ENCODE measurements at places on chromosomes 5 and 9. TPM values are rescaled to one million over a fixed set of nuclear protein-coding genes. Genes with fewer than 3 reads are reported as not detected.

- DNase-seq = no peak
These were observed 789 bp downstream of the ACER2 start for GRCh38 chr9:19409401-19410194.

DNA sequence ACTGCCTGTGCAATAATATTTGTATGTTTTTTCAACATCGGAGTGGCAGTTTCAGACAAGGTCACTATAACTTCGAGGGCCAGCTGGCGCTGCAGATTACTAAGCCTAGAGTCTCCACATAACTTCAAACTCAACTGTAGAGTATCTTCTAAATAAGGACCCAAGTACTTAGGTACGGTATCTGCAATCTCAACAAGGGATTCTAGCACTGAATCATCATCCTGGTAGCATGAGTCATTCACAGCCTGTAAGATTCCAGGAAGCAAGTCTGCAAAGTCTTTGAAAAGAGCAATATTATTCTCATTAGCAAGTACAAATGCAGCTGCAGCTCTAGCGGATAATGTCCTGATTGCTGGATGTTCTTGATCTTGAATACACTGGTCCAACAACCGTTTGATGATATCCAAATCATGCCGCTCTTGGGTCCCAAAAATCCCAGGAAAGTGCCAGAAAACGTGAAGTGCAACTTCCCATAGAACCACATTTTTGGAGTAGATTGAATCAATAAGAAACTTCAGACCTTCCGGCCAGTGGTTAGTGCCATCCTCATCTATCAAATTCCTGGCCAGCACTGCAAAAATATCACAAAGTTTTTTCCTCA lies 654 bp downstream of the RANBP6 start:
- DNase-seq = no peak

DNA sequence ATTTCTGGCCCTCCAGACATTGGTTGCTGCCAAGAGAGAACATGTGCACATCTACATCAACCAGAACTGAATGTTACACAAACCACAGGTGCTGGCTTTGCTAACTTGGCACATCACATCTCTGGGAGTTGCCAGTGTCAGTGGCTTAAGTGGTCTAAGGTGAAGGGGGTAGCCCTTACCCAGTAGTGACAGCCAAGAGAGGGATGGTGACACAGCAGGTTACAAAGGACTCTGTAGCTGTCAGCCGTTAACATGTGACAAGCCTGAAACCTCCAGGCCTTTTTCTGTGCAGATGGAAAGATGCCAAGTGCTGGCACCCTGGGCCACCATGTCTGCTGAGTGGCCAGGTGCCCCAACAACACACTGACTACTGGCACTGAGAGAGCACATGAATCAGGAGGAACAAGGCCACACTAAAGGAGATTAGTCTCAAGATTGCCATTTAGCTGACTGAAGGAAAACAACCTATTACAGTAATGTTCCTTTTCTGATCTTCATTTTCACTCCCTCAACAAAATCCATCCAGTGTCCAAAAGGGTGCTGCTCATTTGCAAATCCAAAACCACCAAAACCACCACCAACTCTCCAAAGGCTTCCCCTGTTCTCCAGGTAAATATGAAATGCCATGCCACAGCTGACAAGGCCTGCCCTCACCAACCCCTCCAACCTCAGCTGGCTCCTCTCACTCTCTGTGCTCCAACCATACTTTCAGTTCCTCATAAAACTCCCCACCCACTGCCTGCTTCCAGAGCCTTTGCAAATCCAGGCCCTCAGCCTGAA lies 20.2 kb downstream of the SIL1 start:
- no peak for DNase-seq

GRCh38 chr5:1134478-1134877 lies 22.6 kb upstream of the SLC12A7 start:
- DNase-seq = no peak

Gene SOX30
- total RNA-seq = 0.23 TPM

DNA sequence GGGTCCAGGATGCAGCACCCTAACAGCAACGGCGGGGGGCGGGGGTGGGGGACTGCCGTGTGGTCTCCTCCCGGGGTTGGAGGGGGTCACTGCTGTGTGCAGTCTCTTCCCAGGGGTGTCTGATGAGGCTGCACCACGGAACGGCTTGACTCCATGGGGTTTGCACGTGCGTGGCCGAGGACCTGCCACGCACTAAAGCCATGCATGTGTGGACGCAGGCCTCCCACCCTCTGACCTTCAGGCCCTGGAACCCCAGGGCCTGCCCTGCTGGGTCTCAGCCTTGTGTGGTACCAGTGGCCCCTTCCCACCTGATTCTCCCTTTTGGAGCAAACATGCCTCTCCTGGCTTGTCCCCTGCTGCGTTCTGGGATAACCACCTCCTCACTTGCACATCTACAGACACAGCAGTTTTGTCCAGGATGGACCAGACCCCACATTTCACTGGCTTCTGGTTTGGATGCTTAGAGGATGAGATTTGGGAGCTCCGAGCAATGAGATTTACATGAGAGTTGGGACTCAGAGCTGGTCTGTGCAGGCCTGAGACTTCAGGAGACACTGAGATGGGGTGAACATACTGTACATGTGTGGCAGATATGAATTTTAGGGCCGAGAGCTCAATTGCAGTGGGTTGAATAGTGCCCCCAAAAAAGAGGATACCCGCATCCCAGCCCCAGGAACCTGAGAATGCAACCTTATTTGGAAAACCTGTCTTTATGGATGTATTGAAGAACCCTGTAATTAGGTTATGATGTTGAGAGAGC lies 45.8 kb downstream of the SLC12A7 start:
- no peak for DNase-seq

Gene LRRC19
- total RNA-seq = not detected

DNA sequence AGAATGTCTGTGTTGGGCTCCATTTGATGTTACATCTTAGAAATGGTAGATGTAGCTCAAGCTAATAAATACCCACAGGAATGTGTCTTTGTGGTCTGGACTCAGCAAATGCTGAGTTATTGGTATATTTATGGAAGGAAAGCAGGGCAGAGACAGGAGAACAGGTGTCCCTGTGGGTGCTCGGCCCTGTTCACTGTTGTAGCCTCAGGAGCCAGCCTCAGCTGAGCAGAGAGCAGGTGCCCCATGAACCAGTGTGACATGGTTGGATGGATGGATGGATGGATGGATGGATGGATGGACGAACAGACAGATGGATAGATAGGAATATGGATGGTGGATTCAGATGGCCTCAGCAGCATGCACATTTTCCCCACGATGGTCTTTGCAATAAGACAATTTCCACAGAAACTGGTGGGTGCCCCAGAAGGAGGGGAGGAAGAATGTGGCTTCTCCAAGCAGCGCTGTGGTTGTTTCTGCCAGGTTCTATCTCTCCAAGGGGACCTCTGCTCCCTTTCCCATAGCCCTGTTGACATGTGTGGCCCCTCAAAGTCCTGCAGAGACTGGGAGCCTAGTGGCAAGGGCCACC lies 8.2 kb upstream of the IRF1 start:
- DNase-seq = no peak

DNA sequence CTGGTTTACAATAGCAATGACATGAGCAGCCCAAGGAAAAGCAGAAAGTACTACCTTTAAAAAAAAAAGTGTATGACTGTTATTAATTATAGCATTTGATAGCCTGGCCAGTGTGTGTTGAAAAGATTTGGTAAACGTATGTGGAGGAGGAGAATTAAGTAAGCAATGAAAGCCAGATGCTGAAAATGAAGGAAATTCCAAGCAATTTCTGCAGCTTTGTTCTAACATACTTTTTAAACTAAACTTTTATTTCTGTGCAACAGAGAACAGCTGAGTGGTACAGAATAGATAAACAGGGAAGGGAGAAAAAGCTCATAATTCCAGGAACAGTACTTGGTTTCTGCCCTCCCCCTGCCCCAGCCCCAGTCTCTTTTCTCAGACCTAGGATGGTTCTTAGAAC lies 252.6 kb downstream of the ADAMTSL1 start:
- no peak for DNase-seq

- DNase-seq = no peak
These were observed 5.7 kb downstream of the C9orf43 start for GRCh38 chr9:113416149-113416721.

Gene PDCD1LG2
- 12.4 TPM for total RNA-seq

DNA sequence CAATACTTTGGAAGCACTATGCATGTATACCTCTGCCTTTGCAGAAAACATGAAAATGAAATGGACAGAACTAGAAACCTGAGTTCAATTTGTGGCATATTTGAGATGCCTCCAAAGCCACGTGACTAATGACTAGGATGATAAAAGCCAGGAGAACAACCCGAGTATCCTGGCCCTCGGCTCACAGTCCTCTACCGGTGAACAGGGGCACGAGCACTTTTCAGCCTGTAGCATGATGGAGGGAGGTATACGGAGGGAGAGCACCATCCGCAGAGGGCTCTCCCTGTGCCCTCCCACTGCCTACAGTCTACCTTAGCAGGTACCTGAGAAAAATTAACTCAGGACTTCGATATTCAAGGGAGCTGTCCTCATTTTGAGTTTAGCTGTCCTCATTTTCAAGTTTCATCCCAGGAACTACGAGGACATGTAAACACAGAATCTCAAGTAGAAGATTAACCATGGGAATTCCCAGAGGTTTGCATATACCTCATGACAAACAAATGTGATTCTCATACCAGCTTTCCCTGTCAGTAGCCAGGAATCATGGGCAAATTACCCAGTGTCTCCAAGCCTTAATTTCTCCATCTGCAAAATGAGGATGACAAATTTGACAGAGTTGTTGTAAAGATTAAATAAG lies 249.3 kb downstream of the DNAH5 start:
- peak; percentile 67 for DNase-seq

Gene ZNF474
- total RNA-seq = not detected

DNA sequence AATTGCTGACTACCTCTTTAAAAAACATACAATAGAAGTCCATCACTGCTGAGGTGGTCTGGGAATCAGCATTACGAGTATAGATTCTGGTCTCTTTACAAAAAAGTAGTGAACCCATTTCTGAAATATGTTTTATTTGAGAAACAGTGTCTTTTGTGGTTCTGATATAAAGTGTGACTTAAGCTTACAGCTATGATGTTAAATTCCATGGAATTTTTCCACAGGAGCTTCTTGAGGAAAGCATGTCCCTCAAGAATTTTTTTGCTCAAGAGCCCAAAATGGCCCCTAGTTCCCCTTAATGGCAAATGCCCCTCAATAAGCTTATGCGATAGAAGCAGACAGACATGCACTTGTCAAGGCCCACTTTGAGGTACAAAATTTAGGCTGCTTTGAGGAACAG lies 265.7 kb downstream of the FAM170A start:
- no peak for DNase-seq

- peak; percentile 97 for DNase-seq
These were observed 62.7 kb upstream of the OSMR start for GRCh38 chr5:38783011-38783561.

Gene MYMK
- total RNA-seq = not detected

DNA sequence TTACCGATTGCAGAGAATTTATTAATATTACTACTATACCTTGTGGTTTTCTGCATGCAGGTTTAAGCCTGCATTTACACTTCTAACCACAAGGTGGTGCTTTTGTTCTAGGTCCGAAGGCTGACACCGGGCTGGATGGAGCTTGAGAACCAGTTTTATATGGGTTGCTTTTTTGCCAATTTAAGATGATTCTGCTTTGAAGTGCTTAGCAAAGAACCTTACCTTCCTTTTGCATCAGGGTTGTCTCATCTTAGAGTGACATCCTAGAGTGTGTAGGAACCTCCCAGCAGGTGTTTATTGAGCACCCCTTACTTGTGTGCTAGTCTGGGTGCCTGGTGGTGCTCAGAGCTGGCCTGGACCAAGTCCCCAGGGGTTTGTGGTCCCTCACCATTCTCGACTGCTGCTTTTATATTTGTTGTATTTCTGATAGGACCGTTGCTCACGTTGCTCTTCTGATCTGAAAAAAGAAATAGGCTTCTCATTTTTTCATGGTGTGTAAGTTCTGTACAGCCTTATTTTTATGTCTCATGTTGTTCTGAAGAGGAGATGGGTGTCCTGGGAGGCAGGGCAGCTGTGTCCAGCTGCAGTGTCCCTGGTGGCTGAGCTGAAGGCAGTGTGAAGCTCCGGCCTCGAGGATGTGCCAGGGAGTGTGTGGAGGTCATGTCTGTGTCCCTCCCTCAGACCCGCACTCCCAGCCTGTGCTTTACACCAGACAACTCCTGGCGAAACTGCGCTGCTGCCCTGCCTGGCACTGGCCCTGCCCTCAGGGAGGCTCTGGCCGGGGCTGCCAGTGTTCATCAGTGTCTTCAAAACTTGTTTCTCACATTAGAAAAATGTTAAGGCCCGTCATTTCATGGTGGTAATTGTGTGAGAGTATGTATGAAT lies 54.3 kb downstream of the EHMT1 start:
- peak; percentile 20 for DNase-seq

DNA sequence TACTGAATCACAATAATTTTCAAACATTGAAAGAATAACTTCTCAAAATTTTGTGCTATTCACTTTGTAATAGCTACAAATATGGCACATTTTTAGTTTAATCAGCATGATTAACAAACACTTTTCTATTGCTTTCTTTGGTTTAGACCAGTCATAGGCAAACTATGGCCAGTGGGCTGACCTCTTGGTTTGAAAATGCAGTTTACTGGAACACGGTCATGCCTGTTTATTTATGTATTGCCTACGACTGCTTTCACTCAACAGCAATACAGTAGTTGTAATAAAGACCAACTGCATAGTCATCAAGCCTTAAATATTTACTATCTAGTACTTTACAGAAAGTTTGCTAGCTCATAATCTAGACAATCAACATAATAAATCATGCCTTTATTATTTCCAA lies 810.8 kb downstream of the TLE1 start:
- DNase-seq = no peak

- no peak for DNase-seq
These were observed 568.3 kb downstream of the CSNK1G3 start for GRCh38 chr5:124080256-124080655.

DNA sequence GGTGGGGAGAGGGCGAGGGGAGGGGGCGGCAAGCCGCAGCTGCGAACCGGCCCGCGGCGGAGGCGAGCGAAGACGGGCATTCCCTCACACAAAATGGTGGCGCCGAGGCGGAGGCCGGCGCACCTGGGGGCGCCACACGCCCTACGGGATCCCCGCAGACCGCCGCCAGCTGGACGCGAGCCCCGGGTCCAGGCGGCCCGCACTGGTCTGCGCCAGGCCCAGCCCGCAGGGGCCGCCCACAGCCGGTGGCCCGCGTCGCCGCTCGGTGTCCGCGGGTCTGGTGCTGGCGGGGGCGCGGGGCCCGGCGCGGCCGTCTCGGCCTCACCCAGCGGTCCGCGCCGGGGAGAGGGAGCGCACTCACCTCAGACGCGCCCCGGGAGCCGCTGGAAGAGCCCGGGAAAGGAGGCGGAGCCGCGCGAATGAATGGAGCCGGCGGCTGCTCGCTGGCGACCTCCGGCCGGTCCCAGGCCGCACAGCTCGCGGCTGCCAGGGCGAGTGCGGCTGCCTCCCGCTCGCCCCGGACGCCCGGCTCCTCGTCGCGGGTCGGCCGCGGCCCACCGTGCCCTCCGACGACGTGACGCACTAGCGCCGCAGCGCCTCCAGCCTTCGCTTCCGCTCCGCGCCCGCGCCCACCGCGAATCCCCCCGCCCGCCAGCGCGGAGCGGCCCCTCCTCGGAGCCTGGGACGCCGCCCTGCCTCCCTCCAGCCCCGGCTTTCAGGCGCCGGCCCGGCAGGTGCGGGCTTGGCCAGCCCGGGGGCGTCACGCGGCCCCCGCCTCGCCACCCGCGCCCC lies at the start of gene FAM169A:
TSS of gene FAM169A (minus strand) at position 584 of the 792 bp plus-strand sequence. CDS start 24,711 bp downstream, outside the sequence.
- DNase-seq = no peak

- no peak for DNase-seq
These were observed 167.8 kb downstream of the OLFM1 start for GRCh38 chr9:135255033-135255840.

Gene ECM2
- total RNA-seq = not detected

GRCh38 chr5:20536341-20536740 lies 548.3 kb upstream of the CDH18 start:
- DNase-seq = no peak
